CD4-positive, alpha-beta T cell (primary cell): ENCODE measurements at places on chromosomes 12 and 14. TPM values are rescaled to one million over a fixed set of nuclear protein-coding genes. Genes with fewer than 3 reads are reported as not detected.
A peak's percentile ranks its signal among the peaks of the same experiment; 100 is the strongest.

- no peak for DNase-seq
These were observed 127.7 kb upstream of the SLCO1C1 start for GRCh38 chr12:20567413-20567812.

The AHSA1 gene
- 28.7 TPM for total RNA-seq

The RIMBP2 gene
- not detected for total RNA-seq

GRCh38 chr12:15220915-15221885 lies at the start of gene RERG:
Gene RERG (minus strand): TSS chr12:15221417. CDS start chr12:15217489, 3,928 bp downstream.
- peak; percentile 71 for DNase-seq

DNA sequence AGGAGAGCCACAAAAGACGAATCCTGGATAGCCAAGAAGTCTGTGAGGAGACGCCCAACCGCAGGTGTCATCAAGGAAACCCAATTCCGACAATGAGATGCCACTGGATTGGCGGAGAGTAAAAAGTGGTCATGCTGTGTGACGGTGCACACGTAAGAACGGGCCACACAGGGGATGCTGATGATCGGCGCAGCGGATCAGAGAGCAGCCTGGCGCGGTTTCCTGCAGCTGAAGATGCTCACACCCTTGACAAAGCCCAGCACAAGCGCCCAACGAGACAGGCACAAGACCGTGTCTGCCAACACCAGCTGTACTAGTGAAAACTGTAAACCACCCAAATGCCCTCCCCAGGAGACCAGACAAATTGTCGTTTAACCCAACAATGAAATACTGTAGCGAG lies 55.8 kb downstream of the CCDC85C start:
- DNase-seq, result no peak

The KRT77 gene
- total RNA-seq, result 0.20 TPM

DNA sequence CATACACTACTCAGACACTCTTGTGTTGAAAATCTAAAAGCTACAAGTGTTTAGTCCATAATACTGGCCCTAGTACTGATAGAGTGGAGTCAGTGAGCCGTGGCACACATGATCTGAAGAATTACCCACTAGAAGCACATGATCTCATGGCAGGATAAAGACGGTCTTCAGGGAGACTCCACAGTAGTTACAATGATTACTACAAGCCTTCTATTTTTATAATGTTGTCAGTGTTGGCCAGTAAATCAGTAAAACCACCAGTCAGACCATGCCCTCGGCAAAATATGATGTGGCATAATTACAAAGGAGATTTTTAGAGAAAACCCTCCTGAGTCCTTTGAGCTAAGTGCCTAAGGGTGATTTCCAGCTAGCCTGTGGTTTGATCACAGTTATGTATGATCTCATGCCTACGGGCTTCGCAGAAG lies 114.9 kb downstream of the PDZRN4 start:
- no peak for DNase-seq

GRCh38 chr12:77837876-77838291 lies 7.2 kb downstream of the NAV3 start:
- DNase-seq, result no peak
